ENCODE measurements at places on chromosomes 1 and 21.

- DNase-seq = no peak
Observed at GRCh38 chr1:212959266-212960220, 9.2 kb downstream of the VASH2 start.

GRCh38 chr1:119040906-119041305, 52.8 kb upstream of the TBX15 start:
- no peak for DNase-seq

- no peak for DNase-seq
Observed at GRCh38 chr1:31902510-31902860, 35.7 kb downstream of the PTP4A2 start.

DNA sequence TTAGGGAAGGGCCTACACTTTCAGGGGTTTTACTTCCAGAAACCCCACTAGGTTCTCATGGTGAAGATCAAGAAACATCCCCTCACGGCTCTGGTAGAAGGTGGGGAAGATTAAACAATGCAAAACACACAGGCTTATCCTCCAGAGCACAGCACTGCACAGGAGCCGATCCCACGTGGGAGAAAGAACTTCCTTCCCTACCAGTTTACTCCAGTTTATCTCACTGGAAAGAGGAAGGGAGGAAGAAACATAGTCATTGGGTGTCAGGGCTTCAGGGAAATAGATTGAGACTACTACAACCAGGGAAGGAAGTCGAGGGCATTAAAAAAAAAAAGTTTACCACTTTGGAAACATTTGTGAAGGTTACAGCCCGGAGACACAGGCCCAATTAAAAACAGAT, 164.4 kb downstream of the NTPCR start:
- DNase-seq = no peak

Data from stimulated activated CD8-positive, alpha-beta memory T cell treated with anti-CD3 and anti-CD28 coated beads, Interleukin-7, amount 100 ng/mL, for 1 hour (primary cell).